ENCODE measurements at places on chromosomes 7 and 10. TPM values are rescaled to one million over a fixed set of nuclear protein-coding genes. Genes with fewer than 3 reads are reported as not detected.

The TAS2R4 gene
- total RNA-seq = 1.1 TPM

The ZNF365 gene
- 9.0 TPM for total RNA-seq

The HMX3 gene
- total RNA-seq = not detected

The SUN3 gene
- not detected for total RNA-seq

The TFPI2 gene
- total RNA-seq = 620 TPM

The PSAP gene
- 481 TPM for total RNA-seq

The GNGT1 gene
- total RNA-seq = not detected

The OPALIN gene
- total RNA-seq = not detected

The NPC1L1 gene
- total RNA-seq = under 0.01 TPM

The CALML3 gene
- not detected for total RNA-seq

The TMEM236 gene
- total RNA-seq = 0.11 TPM

The DDC gene
- not detected for total RNA-seq

The LLCFC1 gene
- not detected for total RNA-seq

The TM9SF3 gene
- total RNA-seq = 161 TPM

The SLC16A9 gene
- total RNA-seq = 1.2 TPM

The GPR15LG gene
- not detected for total RNA-seq

The OR2A2 gene
- not detected for total RNA-seq

The SPDYE16 gene
- total RNA-seq = 0.12 TPM

The NKX2-3 gene
- not detected for total RNA-seq

The STOX1 gene
- total RNA-seq = 0.12 TPM

The SFTPA2 gene
- not detected for total RNA-seq

The MMP21 gene
- under 0.01 TPM for total RNA-seq

The IFIT1B gene
- total RNA-seq = not detected

The PRSS37 gene
- not detected for total RNA-seq

The SORBS1 gene
- total RNA-seq = 0.75 TPM

The SPAG6 gene
- total RNA-seq = 0.11 TPM

The MIOS gene
- 82.3 TPM for total RNA-seq

The PSD gene
- total RNA-seq = 3.9 TPM

The CYP3A5 gene
- total RNA-seq = 4.8 TPM

The MRPS16 gene
- 77.2 TPM for total RNA-seq

The ITGB8 gene
- total RNA-seq = 3.7 TPM

The SUN1 gene
- total RNA-seq = 232 TPM

The RELN gene
- 14.9 TPM for total RNA-seq

The ITGA8 gene
- total RNA-seq = 1.1 TPM

The GRID2IP gene
- not detected for total RNA-seq

The SEC23IP gene
- total RNA-seq = 24.5 TPM

The MUC3A gene
- total RNA-seq = under 0.01 TPM

The ATG9B gene
- total RNA-seq = 0.11 TPM

The RAB19 gene
- total RNA-seq = not detected

The SPACDR gene
- total RNA-seq = 0.37 TPM

The ACTL6B gene
- not detected for total RNA-seq

The LEP gene
- 0.12 TPM for total RNA-seq

The KIAA1217 gene
- total RNA-seq = 3.4 TPM

Data from uterine smooth muscle cell (primary cell).